ENCODE measurements at places on chromosomes 3 and 15.

GRCh38 chr3:180631317-180631716, 29.4 kb downstream of the TTC14 start:
- H3K27me3 ChIP-seq = no peaks in the 10 kb centered on the region
- H3K36me3 ChIP-seq = no peaks in the 10 kb centered on the region

DNA sequence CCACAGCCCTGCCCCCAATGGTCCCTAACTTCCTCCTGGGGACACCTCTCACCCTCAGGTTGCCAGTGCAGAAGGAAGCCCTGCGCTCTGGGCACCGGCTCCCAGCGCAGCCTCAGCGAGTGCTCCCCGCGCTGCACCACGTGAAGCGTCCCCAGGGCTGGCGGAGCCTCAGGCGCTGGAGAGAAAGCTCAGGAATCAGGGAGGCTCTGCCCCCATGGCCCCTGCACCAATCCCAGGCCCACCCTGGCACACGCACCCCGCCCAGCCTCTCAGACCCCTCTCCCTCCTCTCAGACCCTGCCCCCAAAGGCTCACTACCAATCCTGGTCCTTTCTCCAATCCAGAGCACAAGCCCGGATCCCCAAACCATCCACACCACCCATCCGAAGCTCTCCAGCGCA, 6.9 kb downstream of the COL7A1 start:
- no peak overlapping the region for H3K27ac ChIP-seq
- H3K36me3 ChIP-seq = no peaks in the 10 kb centered on the region
- no peaks in the 10 kb centered on the region for H3K27me3 ChIP-seq
- DNase-seq = no peak

DNA sequence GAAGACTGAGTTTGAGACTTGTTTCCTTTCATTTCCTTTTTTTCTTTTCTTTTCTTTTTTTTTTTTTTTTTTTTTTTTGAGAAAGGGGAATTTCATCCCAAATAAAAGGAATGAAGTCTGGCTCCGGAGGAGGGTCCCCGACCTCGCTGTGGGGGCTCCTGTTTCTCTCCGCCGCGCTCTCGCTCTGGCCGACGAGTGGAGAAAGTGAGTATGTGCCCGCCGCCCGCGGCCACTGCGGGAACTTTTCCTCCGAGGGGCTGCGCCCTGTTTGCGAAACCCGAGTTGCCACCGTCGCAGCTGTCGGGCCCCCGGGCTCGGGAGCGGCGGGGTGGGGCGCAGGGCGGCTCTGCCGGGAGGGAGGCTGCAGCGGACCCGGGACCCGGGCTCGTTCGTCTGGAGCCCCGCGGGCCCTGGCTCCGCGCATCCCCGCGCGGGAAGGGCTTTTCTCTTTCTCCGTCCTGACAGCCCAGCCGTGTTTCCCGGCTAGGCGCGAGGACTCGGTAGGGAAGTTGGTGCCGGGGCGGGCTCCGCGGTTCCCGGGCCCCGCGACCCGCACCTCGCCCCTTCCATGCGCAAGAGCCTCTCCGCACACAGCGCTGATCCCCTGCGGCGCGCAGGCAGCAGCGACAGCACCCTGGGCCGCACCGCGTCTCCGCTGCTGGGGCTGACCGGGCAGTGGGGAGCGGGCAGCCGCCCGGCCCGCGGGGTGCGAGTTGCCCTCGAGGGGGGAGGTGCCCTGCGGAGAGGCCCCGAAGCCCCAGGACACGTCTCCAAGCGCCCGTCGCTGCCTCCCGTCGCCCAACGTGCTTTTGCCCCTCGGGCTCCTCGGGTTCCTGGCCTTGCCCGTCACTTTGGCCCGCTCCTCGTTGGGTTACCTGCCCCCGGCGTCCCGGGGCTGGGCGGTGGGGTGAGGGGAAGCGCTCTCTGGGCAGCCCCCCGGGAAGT, 1.4 kb downstream of the IGF1R start:
- no peaks in the 10 kb centered on the region for H3K27me3 ChIP-seq
- peak overlapping the region; percentile 91 for H3K4me3 ChIP-seq
- no peak for DNase-seq
- H3K27ac ChIP-seq = peak overlapping the region; percentile 98

GRCh38 chr3:27127195-27127594, 242.0 kb downstream of the NEK10 start:
- no peak for DNase-seq
- no peaks in the 10 kb centered on the region for H3K27me3 ChIP-seq
- H3K4me1 ChIP-seq = no peaks in the 10 kb centered on the region
- H3K4me3 ChIP-seq = no peak overlapping the region
- H3K36me3 ChIP-seq = no peaks in the 10 kb centered on the region

GRCh38 chr3:73448041-73448440, 176.7 kb downstream of the PDZRN3 start:
- no peak overlapping the region for H3K27ac ChIP-seq
- H3K36me3 ChIP-seq = no peaks in the 10 kb centered on the region
- no peak overlapping the region for H3K4me3 ChIP-seq

DNA sequence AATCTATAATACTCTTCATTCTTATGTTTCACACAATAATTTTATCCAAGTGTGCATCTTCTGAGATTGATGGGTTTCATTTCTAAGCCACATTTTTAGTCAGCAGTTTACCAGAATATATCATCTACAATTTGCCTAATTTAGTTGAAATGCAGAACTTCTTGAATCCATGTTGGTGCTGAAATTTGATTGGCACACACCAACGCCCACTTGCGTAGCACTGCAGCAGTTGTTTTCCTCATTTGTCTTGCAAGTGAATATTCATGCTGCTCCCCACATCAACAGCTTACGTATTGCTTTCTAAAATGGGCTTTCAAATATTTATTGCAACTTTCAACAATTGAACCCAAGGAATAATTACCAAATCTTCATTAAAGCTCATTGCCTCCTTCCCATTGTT, 87.8 kb upstream of the CTDSPL start:
- no peak overlapping the region for H3K27ac ChIP-seq
- peaks cover 49% of the 10 kb centered on the region for H3K4me1 ChIP-seq
- no peak for DNase-seq
- no peaks in the 10 kb centered on the region for H3K27me3 ChIP-seq
- no peak overlapping the region for H3K4me3 ChIP-seq

DNA sequence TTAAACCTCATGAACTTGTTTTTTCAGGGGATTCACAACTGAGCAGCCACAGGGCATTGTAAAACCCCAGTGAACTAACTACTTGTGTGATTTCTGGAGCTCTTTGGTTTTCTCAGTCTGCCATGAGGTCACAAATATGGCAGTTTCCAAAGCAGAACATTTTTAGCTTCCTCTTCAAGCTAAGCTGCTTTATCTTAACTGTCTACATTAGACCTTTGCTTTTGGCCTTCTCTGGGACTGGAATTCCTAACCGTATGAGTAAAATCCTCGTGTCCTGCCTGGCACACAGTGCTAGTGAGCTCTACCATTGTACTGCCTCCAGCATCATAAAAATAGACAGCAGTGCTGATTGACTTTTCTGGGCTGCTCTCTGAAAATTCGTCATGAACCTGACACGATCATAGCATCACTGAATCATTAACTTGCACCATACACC, 22.1 kb downstream of the CDIN1 start:
- H3K4me3 ChIP-seq = no peak overlapping the region
- DNase-seq = peak; percentile 74
- H3K27ac ChIP-seq = peak overlapping the region; percentile 93
- H3K4me1 ChIP-seq = peaks cover 42% of the 10 kb centered on the region

DNA sequence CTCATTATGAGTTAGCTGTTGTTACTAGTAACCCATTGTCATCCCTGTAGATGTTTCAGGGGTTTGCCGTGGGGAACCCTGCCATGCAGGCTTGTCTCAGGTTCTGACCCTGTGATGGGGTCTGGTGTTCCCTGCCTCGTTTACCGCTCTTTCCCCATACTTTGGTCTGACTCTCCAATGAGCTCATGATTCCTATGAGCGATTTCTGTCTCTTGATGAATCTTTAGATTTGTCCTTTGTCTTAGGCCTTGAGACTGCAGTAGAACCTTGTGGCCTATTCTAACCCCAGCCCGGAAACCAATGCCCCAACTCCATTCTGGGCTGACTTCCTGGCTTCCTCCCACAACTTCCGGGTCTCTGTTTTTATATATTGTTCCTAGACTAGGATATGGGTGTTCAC, 11.3 kb upstream of the IQGAP1 start:
- H3K36me3 ChIP-seq = no peaks in the 10 kb centered on the region
- no peaks in the 10 kb centered on the region for H3K4me1 ChIP-seq
- DNase-seq = no peak

DNA sequence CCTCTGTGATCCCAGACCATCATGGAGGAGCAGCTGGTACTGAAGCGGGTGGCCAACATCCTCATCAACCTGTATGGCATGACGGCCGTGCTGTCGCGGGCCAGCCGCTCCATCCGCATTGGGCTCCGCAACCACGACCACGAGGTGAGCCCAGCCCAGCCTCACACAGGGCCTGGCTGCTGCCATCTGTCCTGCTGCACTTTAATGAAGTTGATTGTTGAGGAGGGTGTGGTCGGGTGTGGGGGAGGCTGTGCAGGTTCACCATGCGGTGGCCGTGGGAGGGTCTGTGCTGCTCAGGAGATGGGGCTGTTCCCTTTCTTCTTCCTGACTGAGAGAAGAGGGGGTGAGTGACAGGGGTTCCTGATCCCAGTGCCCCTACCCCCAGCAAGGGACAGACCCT, 30.6 kb downstream of the ACAD9 start:
- H3K4me3 ChIP-seq = no peak overlapping the region
- no peak overlapping the region for H3K27ac ChIP-seq
- H3K4me1 ChIP-seq = peaks cover 10% of the 10 kb centered on the region
- H3K36me3 ChIP-seq = peaks cover 95% of the 10 kb centered on the region

- no peaks in the 10 kb centered on the region for H3K4me1 ChIP-seq
- no peak overlapping the region for H3K27ac ChIP-seq
- H3K36me3 ChIP-seq = no peaks in the 10 kb centered on the region
These were observed 33.4 kb upstream of the RARRES1 start for GRCh38 chr3:158765518-158766205.

DNA sequence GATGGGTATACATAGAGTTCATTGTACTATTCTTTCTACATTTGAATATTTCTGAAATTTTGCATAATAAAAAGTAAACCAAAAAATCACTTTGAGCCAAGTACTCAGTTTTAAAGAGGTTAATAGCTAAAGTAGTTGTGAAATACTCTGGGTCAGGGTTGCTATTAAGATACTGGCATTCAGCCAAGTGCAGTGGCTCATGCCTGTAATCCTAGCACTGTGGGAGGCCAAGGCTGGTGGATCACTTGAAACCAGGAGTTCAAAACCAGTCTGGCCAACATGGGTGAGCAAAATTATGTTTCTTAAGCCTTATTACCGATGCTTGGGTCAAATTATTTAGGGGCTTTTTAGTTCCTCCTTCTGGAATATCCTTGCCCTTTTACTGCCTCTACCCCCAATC, 122.0 kb upstream of the MELTF start:
- H3K4me1 ChIP-seq = no peaks in the 10 kb centered on the region
- peak; percentile 63 for DNase-seq
- H3K27me3 ChIP-seq = no peaks in the 10 kb centered on the region
- no peaks in the 10 kb centered on the region for H3K36me3 ChIP-seq
- no peak overlapping the region for H3K27ac ChIP-seq
- H3K4me3 ChIP-seq = no peak overlapping the region

Measured in right atrium auricular region (tissue), 2 donors.